ENCODE measurements at places on chromosomes 5 and 9.

GRCh38 chr5:58970766-58971165 is 387.9 kb downstream of the RAB3C start:
- no peak for DNase-seq

DNA sequence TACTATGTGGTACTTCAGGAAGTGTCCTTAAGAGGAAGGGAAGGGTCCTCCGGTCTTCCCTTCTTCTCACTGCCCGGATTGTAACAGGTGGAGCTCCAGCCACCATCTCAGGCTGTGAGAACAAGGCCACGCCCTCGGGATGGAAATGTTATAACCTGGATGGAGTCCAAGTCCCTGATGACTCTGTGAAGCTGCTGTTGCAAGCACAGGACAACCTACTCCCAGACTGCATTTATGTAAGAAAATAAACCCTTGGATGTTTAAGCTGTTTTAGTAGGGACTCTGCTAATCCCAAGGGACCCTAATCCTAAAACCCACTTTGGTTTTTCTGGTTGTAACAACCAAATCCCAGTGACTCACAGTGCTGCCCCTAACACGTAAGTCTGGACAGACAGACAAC is 221.6 kb downstream of the ACTL7B start:
- no peak for DNase-seq

GRCh38 chr5:179765400-179765799 is 28.4 kb upstream of the LTC4S start:
- DNase-seq, result no peak

GRCh38 chr5:61842840-61843239 is 463.2 kb upstream of the KIF2A start:
- DNase-seq, result no peak

- DNase-seq, result no peak
Measured at GRCh38 chr5:159602434-159602833, 272.1 kb upstream of the IL12B start.

GRCh38 chr9:121780177-121781040 is 129.0 kb downstream of the DAB2IP start:
- no peak for DNase-seq

DNA sequence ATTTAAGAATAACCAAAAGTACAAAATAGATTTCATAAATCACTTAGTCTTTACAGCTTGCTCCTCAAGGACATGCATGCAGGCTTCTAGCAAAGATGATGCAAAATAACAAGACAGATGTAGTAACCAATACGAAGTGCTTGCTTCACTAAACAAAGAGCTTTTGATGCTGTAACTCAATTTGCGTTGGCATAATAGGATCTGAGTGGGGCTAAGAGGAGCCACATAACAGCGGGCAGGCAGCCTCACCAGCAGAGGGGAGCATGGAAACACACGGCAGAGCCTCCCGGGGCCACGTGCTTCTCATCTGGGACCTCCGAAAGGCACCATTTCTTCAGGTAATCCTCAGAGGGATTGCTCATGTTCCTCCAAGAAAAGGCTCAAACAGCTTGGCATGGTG is 139.7 kb downstream of the C5orf15 start:
- no peak for DNase-seq

DNA sequence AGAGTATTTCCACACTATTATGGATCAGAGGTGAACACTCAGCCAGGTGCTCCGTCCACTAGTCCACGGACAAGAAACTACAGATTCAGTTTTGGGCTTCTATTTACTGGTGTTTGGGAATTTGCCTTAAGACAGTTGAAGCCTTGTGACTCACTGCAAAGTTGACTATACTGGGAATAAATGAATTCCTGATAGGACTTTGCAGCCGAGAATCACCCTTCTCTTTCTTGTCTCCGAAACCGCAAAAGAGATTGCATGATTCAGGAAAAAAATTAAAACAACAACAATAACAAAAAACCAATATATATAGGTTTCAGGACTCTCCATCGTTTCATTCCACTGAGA is 716 bp downstream of the TMEM171 start:
- DNase-seq, result no peak

- DNase-seq, result no peak
Measured at GRCh38 chr5:17255471-17256021, 38.1 kb downstream of the BASP1 start.

- no peak for DNase-seq
Measured at GRCh38 chr9:117787746-117788145, 83.5 kb downstream of the TLR4 start.

DNA sequence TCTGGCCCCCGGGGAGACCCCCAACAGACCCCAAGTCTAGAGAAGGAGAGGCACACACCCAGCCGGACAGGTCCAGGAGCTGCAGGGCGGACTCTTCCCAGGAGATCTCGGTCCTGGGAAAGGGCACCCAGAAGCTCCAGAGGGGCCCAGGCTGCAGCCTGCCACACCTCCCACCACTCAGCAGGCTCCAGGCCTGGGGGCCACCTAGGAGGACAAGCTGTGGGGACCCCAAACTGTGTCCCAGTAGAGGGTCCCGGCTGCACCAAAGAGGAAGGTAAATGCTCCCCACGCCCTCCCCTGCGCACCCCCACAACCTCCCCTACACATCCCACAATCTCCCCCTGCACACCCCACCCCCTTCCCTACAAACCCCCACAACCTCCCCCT is 48.5 kb downstream of the PLEKHG4B start:
- no peak for DNase-seq

- no peak for DNase-seq
Measured at GRCh38 chr9:89022001-89022759, 30.9 kb downstream of the S1PR3 start.

GRCh38 chr5:76406673-76407072 is 3.6 kb downstream of the IQGAP2 start:
- no peak for DNase-seq

DNA sequence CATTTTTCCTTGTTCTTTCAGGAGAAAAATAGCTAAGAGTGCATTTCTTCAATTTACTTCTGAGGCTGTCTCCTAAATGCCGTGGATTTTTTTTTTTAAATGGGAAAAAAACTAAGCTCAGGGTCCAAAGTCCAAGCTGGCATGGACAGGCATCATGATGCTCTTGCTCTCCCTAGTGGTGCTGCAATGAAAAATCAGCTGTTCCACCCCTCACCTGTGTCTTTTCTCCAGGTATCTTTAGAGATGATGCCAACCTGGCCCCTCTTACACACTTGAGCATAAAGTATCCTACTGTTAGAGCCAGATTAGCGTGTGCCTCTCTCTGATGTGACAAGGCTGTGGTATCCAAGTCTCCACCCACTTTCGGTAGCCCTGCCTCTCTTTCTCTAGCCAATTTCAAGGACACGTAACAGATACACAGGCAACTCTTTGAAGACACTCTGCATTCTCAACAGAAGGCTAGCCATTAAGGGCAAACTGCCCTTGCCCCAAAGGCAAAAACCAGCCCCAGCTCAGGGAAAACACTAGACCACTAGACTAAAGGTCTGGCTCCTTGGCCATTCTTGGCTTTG is 208.8 kb downstream of the SAXO1 start:
- no peak for DNase-seq

- no peak for DNase-seq
Measured at GRCh38 chr9:78031444-78031892, at the start of gene GNAQ. GNAQ (minus strand) TSS chr9:78031811; CDS start chr9:78031235, 576 bp downstream.

DNA sequence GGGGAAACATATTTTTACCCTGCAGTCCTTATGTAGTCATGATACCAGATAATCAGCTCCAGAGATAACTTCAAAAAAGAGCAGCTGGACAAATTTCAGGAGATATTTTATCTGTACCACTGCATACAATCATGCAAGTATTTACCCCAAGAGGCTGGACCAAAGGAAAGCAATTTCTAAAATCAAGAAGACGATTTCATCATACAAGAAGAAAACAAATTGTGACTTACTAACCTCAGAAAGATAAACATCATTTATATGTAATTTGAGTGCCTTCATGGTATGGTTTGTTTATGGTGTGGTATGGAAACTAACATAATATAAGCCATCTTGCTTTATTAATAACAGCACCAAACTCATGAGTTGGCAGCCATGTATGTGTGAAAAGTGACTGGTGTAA is 603.6 kb downstream of the PSAT1 start:
- no peak for DNase-seq

DNA sequence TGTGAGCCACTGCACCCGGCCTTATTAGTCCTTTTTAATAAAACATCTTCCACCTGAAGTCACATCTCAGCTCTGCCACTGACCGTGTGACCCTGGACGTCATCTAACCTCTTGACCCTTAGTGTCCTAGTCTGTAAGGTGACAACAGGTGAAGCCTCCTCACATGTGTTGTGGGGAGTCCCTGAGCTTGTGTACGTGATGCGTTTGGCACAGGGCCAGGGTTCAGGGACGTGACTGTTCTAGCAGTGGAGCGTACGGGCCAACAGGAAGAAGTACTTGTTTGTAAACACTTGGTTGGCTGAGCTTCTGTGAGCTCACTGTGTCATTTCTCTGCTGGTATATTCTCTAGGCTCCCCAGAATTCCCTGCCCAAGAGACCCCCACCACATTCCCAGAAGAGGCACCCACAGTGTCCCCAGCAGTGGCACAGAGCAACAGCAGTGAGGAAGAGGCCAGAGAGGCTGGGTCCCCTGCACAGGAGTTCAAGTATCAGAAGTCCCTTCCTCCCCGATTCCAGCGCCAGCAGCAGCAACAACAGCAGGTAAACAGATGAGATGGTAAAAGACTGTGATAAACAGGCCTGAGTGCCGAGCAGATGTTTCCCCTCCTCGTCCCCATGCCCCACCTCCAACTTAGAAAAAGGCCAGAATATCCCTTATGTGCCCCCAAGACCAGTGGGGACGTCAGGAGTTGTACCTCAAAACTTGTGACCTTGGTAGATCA is 35.3 kb upstream of the POMT1 start:
- no peak for DNase-seq

Data from activated CD4-positive, alpha-beta T cell treated with anti-CD3 and anti-CD28 coated beads, Interleukin-2, amount 50 U/mL, for 48 hours (primary cell).